Eye (tissue), 1 donor: ENCODE measurements at places on chromosomes 11 and 22.

DNA sequence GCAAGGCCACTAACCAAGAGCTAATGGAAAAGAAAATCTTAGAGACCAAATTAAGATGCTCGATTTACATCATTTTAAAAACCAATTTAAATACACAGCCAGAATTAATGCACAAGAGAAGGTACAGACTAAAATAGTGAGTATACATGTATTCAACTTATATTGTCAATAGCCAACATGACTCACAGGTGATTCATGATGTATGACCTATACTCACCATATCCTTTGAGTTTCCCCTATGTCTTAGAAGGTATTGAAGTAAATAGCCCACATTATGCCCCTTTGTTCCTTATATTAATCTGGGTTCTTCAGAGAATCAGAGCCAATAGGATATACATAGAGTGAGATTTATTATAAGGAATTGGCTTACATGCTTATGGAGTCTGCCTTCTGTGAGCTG, 97.5 kb upstream of the ANO3 start:
- no peak for DNase-seq

GRCh38 chr11:32446227-32446626, 10.9 kb upstream of the WT1 start:
- no peak for DNase-seq

- DNase-seq: no peak
These were observed 10.4 kb upstream of the LAYN start for GRCh38 chr11:111530091-111530490.

DNA sequence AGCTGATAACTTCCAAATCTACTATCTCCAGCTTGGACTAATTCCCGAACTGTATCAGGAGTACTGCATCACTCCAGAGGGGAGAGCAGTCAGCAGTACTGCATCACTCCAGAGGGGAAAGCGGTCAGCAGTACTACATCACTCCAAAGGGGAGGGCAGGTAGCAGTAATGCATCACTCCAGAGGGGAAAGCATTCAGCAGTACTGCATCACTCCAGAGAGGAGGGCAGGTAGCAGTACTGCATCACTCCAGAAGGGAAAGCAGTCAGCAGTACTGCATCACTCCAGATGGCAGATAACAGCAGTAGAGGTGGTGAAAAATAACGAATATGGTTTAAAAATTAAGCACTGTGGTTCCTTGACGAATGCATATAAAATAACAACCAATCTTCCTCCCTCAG, 8.4 kb downstream of the CWC15 start:
- no peak for DNase-seq

DNA sequence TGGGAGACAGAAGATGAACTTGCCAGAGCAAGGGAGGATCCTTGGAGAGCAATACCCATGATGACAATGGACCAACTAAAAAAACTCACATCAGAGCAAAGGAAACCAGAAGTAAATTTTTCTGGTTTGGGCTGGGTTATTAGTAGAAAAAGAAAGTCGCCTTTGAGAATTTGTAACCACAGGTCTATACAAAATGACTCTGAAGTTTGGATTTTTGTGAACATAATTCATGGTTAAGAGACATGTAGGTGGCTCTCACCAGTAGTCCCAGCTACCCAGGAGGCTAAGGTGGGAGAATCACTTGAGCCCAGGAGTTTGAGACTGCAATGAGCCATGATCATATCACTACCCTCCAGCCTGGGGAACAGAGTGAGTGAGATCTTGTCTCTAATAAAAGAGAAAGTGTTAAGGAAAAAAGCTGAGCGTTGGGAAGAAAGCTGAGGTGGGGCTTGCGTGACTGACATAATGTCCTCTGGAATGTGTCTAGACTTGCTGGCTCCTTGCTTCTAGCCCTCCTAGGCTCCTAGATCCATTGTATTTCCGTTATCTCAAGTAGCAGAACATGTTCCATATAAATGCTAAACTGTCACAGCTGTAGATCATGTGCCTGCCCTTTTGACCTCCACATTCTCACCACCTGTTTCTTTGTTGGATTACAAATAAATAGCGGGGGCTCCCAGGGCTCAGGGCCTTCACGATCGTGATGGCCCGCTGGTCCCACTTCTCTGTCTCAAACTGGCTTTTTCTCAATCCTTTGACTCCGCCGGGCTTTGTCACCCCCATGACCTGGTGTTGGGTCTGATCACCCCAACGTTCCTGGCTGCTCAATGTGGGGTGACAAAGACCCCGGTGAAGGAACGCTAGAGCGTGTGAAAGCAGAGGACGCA, 56.2 kb upstream of the SC5D start:
- DNase-seq: peak; percentile 38

DNA sequence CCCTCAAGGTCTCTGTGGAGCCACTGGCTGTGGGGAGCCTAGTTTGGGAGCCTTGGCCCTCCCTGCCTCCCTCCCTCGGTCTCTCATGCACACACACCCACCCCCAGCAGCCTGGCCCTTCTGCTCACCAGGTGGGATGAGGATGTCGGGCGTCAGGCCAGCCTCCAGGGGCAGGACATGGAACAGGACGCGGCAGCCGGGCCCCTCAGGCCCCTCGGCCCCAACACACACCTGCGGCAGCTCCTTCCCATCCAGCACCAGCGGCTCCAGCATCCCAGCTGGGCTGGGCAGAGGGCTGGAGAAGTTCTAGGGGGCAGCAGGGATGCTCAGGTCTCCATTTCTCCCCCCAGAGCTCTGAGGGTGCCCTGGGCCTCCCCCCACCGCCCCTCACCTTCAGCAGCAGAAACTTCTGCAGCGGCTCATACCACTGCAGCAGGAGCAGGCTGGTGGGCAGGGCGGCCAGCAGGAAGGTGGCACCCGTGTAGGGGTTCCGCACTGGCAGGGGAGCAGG, 11.2 kb downstream of the MAP4K2 start:
- no peak for DNase-seq

DNA sequence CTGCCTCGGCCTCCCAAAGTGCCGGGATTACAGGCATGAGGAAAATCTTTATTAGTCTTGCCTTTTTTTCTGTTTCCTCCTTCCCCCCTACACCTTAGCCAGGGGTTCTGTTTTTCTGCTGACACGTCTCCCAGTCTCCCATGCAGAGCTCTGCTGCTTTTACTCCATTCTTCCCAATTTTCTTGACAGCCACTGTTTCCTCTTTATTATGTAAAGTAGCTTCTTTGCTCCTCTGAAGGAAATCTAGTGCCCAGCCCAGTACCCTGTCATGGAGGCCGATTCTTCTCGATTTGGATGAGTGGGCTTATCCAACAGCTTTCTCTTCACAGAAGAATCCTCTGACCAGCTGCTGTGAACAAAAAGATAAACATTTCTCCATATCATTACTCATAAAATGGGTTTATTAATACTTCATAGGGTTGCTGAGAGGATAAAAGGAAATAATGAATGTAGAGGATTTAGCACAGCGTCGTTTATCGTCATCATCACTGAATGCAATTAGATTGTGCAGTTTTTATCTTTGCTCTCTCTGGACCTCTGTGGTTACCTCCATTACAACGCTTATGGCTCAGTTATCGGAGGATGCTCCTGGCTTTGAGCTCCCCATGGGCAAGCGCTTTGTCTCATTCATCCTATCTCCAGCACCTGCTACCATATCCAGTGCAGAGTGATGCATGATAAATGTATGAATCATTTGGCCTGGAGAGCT, 375.6 kb upstream of the C11orf87 start:
- DNase-seq: peak; percentile 38

DNA sequence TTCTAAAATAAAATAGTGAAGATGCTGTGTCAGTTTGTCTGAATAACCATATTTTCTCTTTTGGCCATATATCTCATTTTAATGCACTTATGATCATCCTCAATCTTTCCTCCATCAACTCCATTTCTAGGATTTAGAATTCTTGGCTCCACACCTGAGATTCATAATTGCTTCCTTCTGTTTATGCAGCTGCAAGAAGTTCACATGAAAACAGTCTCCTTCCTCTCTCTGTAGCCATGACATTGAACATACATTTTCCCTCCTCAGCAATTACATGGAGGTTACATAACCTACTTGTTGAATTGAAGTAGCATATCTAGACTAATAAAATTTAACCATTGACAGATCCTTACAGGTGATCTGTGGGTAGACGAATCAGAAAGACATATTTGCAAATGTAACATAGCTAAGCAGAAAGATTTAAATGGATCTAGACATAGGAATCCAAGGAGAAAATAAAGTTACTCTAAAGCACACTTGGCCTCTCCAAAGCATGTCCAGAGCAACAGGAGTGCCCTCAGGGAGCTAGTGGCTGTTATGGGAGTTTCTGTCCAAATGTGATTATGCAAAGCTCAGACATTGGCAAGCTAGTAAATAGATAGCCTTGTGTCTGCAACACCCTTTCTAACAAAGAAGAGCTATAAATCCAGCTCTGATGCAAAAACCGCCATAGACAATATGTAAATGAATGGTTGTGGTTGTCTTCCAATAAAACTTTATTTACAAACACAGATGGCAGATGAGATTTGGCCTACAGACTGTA, 119.9 kb upstream of the MPPED2 start:
- DNase-seq: peak; percentile 38

- no peak for DNase-seq
These were observed 673 bp upstream of the SCUBE2 start for GRCh38 chr11:9092072-9092471.

- no peak for DNase-seq
These were observed 90.3 kb downstream of the PAX6 start for GRCh38 chr11:31720671-31721365.

DNA sequence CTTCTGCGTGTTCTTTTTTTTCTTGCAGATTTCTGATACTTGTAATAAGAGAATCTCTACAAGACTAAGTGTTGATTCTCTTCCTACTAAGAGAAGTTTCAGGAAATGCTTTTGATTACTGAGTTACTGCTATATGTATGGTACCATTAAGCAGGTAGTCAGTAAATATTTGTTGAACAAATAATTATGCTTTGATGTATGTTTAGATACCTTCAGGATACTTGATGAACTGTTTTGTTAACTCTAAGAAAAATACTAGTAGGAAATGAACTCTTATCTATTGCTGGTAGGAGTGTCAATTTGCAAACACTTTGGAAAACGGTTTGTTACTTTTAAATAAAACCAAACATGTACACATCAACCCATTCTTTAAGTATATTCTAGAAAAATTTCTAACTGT, 90.6 kb downstream of the TMEM135 start:
- no peak for DNase-seq

DNA sequence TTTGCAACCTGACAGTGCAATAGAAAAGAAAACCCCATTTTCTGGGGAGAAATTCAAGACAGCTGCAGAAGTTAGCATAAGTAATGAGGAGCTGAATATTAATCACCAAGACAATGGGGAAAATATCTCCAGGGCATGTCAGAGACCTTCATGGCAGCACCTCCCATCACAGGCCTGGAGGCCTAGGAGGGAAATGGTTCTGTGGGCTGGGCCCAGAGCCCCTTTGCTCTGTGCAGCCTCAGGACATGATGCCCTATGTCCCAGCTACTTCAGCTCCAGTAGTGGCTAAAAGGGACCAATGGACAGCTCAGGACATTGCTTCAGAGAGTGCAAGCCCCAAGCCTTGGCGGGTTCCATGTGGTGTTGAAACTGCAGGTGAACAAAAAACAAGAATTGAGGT, 14.6 kb upstream of the DKK3 start:
- DNase-seq: no peak

DNA sequence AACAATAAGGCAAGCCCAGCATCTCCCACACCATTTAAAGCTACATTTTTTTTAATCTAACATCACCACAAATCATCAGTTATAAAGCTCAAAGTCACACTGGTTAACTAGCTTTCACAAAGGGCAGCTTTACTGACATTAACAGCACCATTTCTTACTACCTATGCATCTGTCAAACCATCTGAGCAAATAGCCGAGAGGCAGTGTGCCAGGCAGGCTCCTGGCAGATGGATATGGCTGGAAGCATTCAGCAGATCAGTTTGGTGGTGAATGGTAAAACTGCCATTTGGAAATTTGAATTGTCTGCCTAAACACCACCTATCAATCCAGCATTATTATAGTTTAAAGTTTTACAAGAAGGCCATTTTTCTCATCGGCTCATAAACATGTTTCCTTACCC, 131.2 kb downstream of the TTC28 start:
- no peak for DNase-seq

DNA sequence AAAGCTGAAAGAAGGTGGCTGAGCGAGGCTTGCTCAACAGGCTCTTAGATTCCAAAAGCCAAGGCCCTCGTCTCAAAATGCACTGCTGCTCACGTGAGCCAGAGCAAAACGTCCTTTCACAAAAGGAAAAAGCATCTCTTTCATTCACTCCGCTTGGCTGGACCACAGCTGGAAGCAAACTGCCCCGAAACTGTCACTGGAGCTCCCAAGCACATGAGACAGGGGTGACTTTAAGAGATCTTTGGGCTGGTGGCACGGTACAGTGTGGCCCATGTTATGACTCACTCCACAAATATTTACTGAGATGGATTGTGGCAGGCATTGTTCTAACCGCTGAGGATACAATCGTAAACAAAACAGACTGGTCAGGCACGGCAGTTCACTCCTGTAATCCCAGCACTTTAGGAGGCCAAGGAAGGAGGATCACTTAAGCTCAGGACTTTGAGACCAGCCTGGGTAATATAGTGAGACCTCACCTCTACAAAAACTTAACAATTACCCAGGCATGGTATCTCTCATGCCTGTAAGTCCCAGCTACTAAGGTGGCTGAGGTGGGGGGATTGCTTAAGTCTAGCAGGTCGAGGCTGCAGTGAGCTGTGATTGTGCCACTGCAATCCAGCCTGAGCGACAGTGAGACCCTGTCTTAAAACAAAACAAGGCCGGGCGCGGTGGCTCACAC, 3.6 kb downstream of the PLA2G6 start:
- peak; percentile 56 for DNase-seq
